Activated naive CD4-positive, alpha-beta T cell treated with anti-CD3 and anti-CD28 coated beads, Interleukin-2, amount 10 ng/mL, durations not matched to agents 7 days and 5 days (primary cell): ENCODE measurements at places on chromosomes 12 and 14.

DNA sequence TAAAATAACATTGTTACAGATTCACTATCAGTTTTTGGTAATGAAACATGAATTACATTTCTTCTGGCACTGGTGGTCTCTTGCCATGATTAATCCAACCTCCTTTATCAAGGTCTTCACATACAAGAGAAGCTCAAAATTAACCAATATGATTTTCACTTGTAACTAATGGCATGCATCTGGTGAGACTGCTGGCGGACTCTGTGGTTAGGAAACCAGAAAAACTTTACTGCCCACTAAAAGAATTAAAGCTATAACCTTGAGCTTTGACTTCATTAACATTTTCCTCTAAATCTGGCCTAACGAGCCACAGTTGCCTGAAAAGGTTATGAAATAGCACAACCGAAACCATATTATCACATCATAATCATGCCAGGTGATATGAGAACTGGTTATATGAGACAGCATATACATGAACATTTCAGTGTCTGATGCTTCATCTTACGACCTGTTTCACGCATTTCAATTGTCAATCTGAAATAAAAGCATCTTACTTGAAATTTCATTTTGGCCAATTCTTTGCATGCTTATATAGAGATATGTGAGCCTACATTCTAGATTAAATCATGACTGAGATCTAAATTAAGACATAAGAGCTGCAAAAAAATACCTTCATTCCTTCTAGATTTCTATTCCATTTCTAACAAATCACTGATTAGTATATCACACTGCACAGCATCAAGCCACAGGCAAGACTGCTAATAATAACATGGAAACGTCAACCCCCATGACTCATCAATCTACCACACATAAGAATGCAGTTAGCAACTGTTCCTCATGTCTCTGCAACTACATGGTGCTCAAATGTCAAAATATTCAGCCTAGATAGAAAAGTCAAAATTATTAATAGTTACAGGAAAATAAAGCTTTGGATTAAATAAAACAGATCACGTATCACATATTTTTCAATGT lies 89.3 kb downstream of the OSBPL8 start:
- DNase-seq, result no peak

DNA sequence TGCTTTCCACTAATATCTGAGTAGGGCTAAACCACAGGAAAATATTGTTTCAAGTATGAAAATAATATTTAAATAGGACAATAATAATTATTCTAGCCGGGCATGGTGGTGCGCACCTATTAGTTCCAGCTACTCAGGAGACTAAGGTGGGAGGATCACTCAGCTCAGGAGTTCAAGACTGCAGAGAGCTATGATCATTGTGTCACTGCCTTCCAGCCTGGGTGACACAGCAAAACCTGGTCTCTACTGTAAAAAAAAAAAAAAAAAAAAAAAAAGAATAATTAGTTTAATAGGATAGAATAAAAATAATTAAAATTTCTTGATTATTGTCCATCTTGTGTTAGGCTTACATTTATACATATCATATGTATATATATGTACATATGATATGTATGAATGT lies 38.5 kb upstream of the BAZ1A start:
- no peak for DNase-seq

- no peak for DNase-seq
Observed at GRCh38 chr12:65695113-65695865, 129.0 kb upstream of the HMGA2 start.

- DNase-seq, result no peak
Observed at GRCh38 chr14:99146616-99147365, 125.2 kb downstream of the BCL11B start.

- peak; percentile 65 for DNase-seq
Observed at GRCh38 chr14:32254952-32255679, 52.0 kb upstream of the RNU6-8 start.
